ENCODE measurements at places on chromosomes 5 and 9.

- no peak for DNase-seq
These were observed 150.8 kb downstream of the GRIA1 start for GRCh38 chr5:153641183-153641688.

DNA sequence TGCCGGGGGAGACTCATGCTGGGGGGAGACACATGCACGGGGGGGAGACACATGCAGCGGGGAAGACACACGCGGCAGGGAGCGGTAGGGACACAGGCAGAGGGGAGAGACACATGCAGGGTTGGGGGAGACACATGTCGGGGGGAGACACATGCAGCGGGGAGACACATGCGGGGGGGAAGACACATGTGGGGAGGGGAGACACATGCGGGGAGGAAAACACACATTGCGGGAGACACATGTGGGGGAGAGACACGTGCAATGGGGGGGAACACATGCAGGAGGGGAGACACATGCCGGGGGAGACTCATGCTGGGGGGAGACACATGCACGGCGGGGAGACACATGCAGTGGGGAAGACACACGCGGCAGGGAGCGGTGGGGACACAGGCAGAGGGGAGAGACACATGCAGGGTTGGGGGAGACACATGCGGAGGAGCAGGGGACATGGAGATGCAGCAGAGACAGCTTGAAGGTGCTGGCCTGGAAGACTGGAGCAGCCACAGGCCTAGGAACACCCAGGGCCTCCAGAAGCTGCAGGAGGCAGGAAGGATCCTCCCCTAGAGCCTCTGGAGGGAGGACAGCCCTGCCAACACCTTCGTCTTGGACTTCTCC is 20.3 kb upstream of the OLFM1 start:
- DNase-seq, result no peak

DNA sequence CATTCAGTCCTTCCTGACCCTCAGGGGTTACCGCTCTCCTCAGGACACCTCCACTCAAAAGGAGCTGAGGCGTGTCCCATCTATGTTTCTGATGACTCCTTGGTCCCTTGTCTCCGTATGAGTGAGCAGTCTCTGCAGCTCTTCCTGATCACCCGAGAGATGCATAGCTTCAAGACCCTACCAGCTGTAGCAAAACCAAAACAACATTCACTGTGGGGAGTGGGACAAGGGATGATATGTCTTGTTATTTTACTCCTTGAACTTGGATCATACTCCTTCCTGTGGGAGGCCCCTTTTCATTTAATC is 14.4 kb downstream of the GLDC start:
- no peak for DNase-seq

DNA sequence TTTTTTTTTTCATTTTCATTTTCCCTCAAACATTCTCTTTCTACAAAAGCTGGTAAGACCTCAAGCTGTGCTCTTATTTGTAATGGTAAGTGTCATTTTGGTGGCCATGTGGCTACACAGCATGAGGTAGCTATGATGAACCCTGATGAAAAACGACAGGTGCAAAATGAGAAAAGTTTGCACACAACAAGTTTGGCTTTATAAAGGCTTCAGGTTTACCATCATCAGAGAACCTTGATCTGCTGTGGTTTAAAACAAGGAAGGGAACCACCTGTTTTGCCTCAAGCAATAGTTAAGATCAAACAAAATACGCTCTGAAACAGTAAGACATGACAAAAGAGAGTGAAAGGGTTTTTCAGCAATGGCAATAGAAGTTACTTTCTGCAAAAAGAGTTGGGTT is 1124.6 kb upstream of the ACO1 start:
- DNase-seq, result no peak

DNA sequence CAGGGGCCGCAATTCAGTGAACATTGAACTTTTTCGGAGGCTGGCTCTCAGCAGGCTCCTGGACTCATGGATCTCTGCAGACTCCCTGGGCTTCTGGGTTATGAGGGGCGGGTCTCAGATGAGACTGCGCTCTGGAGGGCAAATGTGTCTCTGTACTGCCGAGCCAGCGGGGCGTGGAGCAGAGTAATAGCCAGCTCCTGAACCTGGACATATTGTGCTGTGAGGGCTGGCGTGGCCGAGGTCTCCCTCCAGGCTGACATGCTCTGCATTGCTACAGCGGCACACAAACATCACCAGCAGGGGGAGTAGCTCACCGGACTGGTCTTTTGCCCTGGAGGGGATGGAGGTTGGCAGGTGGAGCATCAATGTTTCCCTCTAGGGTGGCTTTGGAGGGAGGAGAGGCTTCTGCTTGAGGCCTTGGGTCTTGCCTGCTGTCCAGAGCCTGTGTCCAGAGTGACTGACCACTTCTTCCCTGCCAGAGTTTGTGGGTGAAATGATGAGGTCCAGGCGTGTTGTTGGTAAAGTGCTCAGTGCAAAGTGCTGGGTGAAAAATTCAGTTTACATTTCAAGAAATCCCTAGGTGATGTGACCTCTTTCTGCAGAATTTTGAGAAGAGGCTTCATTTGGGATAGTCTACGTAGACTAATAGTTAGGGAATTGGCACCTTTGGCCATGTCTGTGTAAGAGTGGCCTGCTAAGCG is 10.9 kb upstream of the GADD45G start:
- DNase-seq, result peak; percentile 55

GRCh38 chr5:104977529-104977928 is 1414.9 kb upstream of the NUDT12 start:
- no peak for DNase-seq

GRCh38 chr9:89359751-89360261 is 41.5 kb downstream of the SECISBP2 start:
- DNase-seq, result peak; percentile 52

GRCh38 chr5:109668668-109669422 is 20.9 kb upstream of the MAN2A1 start:
- DNase-seq, result no peak

GRCh38 chr5:58786711-58787303 is 203.9 kb downstream of the RAB3C start:
- no peak for DNase-seq

DNA sequence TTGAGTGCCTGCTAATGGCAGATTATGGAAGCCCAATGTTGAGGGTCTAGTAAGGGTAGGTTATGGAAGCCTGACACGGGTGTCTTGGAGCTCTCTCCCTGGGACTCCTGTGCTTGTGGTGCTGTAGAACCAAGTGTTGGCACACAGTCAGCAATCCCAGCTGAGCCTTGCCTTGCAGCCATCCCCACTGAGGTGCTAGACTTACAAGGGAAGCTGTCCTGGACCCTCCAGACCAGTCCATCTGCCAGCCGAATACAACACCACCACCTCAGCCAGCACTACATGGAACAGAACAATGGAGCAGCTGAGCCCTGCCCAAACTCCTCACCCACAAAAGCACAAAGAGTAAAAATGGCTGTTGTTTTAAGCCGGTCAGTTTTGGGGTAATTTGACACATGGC is 90.5 kb upstream of the DNAH5 start:
- no peak for DNase-seq

- no peak for DNase-seq
These were observed 87.0 kb upstream of the TLE1 start for GRCh38 chr9:81776390-81776789.

GRCh38 chr9:893843-894420 is 52.4 kb downstream of the DMRT1 start:
- DNase-seq, result peak; percentile 74

GRCh38 chr9:135882011-135882410 is 25.3 kb downstream of the CAMSAP1 start:
- DNase-seq, result no peak

DNA sequence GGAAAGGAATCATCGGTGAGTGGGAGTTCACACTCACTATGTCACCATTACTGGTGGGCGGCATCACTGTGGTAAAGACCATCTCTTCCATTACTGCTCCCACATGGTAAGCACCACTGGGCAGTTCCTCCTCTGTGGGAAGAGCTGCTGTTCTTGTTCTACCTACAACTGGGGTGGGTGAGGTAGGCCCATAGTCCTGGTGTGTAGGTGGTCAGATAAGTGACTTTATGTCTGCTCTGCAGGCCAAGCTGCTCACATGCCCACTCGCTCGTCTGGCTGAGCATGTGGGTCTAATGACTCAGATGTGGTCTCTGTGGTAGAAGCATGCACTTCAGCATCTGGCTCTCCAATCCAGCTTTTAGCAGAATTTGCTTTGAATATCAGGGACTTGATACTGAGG is 82.9 kb downstream of the TMEM215 start:
- DNase-seq, result no peak

DNA sequence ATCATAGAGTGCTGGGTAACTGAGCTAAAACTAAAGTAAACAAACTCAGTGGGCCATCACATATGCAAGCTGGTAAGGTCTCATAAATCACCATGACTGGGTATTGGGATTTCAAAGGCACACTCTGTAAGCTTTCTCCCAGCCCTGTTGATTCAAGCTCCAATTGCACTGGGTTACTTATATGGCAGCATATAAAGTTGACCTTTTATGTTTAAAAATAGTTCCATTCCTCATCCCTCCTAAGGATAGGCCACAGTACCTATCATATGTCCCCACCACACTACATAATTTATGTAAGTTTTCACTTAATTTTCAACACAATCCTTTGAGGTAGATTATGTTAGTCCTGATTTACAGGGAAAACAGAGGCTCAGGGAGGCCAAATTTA is 438.4 kb downstream of the RAB3C start:
- DNase-seq, result no peak

DNA sequence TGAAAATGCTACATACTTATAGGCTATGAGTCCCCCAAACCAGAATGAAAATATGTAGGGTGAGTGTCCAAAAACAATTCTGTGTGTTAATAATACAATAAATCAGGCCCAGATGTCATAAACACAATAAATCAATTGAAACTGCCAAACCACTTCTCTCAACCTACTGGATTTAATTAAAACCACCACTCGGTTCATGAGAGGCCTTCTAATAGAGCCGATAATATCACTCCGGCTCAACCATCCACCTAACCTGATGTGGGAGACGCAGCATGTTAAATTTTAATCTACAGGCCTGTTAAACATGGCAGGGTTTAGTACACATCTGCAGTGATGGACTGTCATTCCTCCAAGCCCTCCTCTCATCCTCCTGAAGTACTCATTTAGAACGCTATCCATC is 734.5 kb upstream of the ZNF608 start:
- no peak for DNase-seq

GRCh38 chr9:121326901-121327613 is 43.0 kb downstream of the STOM start:
- DNase-seq, result no peak

- DNase-seq, result no peak
These were observed 166.4 kb upstream of the SPRY4 start for GRCh38 chr5:142491270-142491669.

DNA sequence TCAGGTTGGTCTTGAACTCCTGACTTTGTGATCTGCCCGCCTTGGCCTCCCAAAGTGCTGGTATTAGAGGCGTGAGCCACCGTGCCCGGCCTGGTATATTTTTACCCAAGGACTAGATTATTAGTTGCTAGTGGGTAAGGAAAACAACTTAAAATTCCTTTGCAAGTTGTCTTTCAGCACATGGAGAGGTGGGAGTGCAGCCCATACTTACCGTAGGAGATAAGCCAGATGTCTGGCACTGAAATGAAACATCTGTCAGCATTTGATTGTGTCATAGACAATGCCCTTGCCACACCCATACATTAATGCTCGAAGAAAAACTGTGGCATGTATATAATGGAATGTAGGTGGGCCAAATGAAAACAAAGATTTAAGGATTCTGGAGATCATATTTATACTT is 36.6 kb upstream of the ANKH start:
- DNase-seq, result no peak

DNA sequence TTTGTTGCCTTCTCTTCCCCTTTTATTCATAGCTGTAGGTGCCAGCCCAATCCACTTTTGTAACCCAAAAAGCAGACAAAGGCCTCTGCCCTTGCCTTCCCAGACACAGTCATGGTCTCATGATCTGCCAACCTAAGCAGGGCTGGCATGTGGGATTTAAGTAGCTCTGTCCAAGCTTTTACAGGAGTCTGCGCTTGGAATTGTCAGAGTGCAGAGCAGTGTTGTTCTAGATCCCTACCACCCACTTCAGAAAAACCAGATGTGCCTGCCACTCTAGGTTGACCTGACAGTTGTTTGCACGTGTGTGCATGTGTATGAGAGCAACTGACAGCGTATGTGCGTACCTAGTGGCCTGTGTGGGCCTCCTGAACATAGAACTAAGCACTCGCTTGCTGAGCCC is 87.8 kb upstream of the SPRY4 start:
- no peak for DNase-seq

DNA sequence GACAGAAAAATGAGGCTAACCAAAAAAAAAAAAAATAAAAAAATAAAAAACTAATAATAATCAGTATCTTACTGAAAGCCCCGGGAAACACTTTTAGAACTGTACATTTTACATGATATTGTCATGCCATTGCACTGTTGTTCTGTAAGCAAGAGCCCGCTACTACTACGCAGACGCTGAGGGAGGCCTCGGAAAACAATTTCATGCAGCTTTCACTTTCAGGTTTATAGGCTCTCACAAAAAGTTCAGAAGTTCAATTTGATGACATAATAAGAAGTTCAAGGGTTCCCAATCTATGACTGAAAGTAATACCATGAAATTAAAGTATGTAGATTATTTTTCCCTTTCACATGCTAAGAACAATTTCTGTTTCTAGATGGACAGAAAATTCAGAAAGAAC is 318.3 kb upstream of the ITGA1 start:
- DNase-seq, result no peak

DNA sequence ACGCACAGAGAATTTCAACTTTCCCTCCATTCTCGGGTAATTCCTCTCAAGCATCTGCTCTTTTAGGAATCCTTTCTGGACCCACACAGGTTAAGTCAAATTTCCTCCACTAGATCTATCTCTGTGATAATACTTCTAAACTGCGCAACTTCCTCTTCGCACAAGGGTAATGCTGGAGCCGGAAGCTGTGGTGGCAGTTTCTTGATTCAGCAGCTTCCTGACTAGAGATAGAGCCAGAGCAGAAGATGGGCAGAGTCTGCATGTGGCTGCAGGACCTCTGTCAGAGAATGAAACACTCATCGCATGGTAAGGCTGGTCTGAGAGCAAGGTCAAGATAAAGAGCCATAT is 11.1 kb upstream of the CDC42SE2 start:
- DNase-seq, result no peak

- DNase-seq, result no peak
These were observed 243.1 kb downstream of the FBXO4 start for GRCh38 chr5:42168091-42168670.

DNA sequence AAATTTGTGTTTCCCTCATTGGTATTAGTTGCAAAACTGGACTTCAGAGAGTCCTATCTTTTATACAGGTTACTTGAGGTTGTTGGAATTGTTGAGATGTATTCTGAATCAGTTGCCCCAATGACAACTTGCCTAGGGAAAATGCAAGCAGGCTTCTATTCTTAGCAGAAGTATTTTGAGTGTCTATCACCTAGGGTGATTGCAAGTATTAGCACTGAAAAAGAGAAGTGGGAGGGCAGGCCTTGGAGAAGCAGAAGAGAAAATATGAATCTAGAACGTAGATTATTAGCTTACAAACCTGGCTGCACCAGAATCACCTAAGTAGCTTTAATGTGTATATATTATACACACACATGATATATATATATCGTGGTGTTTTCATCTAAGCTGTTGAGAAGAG is 43.2 kb downstream of the ADAMTS12 start:
- no peak for DNase-seq

DNA sequence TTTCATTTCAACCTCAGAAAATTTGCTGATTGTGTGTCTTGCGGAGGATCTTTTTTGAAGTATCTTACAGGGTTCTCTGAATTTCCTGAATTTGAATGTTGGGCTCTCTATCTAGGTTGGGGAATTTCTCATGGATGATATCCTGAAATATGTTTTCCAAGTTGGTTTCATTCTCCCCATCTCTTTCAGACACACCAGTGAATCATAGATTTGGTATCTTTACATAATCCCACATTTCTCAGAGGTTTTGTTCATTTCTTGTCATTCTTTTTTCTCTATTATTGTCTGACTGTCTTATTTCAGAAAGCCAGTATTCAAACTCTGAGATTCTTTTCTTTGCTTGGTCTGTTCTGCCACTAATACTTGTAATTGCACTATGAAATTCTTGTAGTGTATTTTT is 456.9 kb downstream of the PRELID2 start:
- DNase-seq, result no peak
